ENCODE measurements at places on chromosomes 3 and 15. TPM values are rescaled to one million over a fixed set of nuclear protein-coding genes. Genes with fewer than 3 reads are reported as not detected.

SUCNR1 gene
- total RNA-seq = not detected

CACNA2D2 gene
- total RNA-seq = 0.60 TPM

RHCG gene
- total RNA-seq = not detected

PRICKLE2 gene
- total RNA-seq = not detected

ERICH6 gene
- total RNA-seq = 0.50 TPM

SLC28A2 gene
- total RNA-seq = not detected

PDCD7 gene
- 19.5 TPM for total RNA-seq

CELSR3 gene
- 8.6 TPM for total RNA-seq

AGTR1 gene
- not detected for total RNA-seq

ISY1 gene
- 60.9 TPM for total RNA-seq

MEIS2 gene
- not detected for total RNA-seq

XCR1 gene
- not detected for total RNA-seq
